OCI-LY7 (cell line): ENCODE measurements at places on chromosomes 11 and 22.

- no peak for DNase-seq
Measured at GRCh38 chr11:94457118-94458029, 36.3 kb downstream of the MRE11 start.

DNA sequence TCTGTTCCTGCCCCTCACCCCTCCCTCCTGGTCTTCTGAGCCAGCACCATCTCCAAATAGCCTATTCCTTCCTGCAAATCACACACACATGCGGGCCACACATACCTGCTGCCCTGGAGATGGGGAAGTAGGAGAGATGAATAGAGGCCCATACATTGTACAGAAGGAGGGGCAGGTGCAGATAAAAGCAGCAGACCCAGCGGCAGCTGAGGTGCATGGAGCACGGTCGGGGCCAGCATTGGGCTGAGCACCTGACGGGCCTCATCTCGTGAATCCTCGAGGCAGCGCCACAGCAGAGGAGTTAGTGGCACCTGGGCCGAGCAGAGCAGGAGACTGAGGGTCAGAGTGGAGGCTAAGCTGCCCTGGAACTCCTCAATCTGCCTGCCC is 941.8 kb downstream of the BRD1 start:
- DNase-seq: no peak

DNA sequence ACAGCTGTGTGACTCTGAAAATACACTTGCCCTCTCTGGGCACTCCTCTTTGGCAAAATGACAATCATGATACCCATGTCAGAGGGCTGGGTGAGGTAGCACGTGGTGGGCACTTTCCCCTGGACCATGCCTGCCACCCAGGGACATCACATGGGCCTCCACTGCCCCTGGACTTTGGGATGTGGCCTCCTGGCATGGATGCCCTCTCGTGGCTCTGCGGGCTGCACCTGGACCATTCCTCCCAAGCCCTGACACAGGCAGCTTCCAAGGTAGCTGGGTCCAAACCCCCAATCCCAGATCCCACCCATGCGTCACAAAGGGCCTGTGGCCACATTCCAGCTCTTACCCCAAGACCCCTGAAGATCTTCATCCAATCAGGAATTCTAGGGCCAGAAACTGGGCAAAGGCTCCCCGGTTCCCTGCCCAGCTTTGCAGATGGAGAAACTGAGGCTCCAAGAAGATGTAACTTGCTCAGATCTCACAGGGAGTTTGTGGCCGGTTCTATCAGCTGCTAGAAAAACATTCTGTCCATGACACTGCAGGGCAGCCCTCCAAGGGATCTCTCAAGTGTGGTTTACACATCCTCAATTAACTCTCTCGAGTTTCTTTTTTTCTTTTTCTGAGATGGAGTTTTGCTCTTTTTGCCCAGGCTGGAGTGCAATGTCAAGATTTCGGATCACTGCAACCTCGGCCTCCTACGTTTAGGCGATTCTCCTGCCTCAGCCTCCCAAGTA is 35.4 kb upstream of the CYB5R3 start:
- no peak for DNase-seq

DNA sequence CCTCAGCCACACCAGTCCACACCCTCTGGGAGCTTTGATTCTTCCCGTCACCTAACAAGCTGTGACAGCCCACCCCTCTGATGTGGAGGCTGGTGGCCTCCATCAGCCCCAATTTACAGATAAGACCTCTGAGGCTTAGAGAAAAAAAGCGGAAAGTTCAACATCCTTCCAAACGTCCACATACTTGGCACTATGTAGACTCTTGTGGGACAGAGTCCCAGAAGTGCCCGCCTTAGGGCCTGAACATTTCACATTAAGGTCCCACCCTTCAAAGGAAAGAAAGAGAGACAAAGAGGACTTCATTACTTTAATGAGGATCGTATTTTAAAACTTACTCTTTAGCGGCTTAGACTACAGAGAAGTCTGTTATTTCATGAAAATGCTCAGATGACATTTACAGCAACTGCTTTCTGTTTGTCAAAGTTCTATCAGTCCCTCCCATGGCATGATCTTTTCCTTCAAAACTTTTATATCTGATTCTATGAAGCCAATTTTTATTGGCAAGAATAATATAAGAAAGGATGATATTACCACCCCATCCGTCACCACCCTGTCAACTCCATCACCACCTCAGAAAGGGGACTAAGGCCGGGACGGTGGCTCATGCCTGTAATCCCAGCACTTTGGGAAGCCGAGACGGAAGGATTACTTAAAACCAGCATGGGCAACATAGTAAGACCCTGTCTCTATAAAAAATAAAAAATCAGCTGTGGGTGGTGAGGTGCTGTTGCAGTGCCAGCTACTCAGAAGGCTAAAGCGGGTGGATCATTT is 15.7 kb upstream of the SCGB1A1 start:
- DNase-seq: no peak

DNA sequence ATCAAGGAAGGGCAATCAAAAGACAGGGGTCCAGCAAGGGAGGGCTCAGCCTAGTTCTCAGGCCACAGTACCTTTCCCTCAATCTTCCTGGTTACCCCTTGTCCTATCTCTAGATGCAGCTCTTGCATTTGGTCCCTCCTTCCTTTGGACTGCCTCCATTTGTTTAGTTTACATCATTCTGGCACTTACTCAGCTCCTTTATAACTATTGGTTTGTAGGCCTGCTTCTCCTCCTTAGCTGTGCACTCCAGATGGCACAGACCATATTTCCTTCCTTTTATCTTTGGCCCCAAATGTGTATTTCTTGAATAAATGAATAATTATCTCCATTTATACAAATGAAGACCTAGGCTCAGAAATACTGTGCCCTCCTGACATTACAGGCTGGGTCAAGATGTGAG is 92.3 kb upstream of the AMOTL1 start:
- no peak for DNase-seq

DNA sequence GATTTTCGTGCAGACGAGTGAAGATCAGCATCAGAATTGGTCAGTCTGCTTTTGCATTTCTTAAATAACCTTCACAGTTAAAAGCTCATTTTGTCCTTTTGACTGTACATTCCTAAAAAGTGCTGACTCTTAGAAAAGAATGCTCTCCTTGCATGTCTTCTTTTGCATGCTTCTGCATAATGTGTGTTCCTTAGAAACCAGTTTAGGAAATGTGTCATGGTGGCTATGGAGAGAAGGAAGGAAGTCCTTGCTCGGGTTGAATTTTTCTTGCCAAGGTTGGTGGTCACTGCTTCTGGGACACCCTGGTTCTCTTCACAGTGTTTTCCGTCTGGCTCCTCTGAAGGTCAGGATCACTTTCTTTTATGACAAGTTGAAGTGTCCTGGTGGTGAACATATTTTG is 6.8 kb downstream of the AP2A2 start:
- no peak for DNase-seq

- no peak for DNase-seq
Measured at GRCh38 chr11:114066046-114066648, 6.6 kb downstream of the ZBTB16 start.

DNA sequence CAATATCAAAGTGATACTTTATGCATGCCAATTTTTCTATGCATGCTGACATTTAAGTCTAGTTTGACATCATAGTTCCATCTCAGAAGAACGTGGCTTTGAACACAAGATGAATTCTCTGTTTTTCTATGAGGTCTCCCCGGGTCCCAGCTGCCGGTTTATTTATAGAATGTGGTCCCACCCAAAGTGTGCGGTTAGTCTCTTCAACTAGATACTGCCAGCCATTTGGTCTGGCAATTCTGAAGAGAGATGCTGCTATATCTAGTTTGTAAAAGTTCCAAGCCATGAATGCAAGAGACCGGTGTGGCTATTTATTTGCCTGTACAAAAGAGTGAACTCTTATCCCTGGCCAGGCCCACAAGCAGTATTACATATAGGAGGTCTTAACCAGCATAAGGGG is 9.2 kb downstream of the OR5A2 start:
- no peak for DNase-seq

GRCh38 chr11:2945031-2945756 is 16.0 kb upstream of the PHLDA2 start:
- DNase-seq: no peak

DNA sequence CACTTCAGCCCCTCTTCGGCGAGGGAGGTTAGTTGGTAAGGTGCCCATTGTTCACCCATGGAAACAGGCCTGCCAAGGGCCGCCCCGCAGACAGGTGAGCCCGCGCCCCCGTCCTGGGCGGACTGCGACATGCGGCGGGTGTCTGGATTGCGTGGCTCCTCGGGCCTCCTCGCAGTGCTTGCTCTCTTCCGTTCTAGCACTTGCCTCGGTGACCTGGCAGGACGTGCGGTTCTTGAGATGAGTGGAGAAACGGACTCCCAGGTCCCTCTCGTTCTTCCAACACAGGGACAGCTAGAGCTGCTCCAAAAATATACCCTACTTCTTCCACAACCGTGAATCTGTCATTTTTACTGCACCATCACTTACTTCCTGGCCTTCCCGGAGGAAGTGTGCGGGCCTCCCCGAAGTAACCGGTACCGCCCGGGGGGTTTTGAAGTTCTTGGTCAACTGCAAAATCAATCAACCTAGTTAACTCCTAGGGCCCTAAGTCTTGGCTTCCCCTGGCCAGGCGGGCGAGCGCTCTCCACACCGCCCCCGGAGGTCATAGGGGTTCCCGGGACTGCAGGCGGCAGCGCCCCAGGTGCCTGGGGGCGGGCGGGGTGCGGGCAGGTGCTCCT is 745 bp upstream of the ZBTB44 start:
- DNase-seq: peak; percentile 67

GRCh38 chr11:81032906-81033305 is 1592.1 kb upstream of the TENM4 start:
- no peak for DNase-seq

- peak; percentile 86 for DNase-seq
Measured at GRCh38 chr22:50276143-50276542, 6.0 kb upstream of the MAPK11 start.

GRCh38 chr11:74754507-74755252 is 6.0 kb downstream of the RNF169 start:
- no peak for DNase-seq

DNA sequence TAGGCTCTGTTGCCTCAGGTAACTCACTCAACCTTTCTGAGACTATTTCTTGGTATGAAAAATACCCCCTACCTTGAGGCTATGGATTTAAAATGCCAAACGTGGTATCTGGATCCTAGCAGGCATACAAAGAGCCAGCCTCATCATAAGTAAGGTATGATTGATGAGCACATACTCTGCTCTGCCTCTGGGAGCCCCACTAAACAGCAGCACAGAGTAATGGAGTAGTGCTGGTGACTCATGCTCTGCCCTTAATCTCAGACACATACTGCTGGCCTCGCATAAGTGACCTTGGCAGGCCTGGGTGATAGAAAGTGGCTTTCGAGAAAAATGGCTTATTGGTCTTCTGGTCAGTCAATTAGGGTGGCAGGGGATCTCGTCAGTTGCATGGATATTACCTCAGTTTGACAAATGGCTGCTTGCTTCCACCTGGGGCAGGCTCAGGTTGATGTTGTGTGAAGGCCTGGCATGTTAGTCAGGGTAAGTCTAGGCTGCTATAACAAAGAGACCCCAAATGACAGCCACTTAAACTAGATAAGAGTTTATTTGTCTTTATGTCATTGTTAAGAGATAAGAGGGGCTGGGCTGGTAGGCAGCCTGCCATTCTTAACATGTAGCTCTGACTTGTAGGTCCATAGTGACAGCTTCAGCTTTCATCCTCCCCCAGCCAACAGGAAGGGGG is 15.2 kb upstream of the SLC6A5 start:
- DNase-seq: no peak

DNA sequence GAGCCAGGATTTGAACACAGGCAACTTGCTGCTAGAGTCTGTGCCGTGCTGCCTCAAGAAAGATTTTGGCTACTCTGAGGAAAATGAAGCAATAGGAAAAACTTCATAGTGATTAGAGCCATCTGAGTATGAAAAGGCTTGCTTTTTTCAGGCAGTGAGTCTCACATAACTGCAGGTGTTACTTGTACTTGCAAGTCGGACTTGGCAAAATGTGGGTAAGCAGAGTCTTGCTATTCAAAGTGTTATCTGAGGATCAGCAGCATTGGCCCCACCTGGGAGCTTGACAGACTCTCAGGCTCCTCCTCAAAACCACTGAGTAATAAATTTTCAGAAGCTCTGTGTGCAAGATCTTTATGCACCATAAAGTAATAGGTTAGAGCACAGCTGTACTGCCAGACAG is 18.1 kb downstream of the RNF141 start:
- no peak for DNase-seq

DNA sequence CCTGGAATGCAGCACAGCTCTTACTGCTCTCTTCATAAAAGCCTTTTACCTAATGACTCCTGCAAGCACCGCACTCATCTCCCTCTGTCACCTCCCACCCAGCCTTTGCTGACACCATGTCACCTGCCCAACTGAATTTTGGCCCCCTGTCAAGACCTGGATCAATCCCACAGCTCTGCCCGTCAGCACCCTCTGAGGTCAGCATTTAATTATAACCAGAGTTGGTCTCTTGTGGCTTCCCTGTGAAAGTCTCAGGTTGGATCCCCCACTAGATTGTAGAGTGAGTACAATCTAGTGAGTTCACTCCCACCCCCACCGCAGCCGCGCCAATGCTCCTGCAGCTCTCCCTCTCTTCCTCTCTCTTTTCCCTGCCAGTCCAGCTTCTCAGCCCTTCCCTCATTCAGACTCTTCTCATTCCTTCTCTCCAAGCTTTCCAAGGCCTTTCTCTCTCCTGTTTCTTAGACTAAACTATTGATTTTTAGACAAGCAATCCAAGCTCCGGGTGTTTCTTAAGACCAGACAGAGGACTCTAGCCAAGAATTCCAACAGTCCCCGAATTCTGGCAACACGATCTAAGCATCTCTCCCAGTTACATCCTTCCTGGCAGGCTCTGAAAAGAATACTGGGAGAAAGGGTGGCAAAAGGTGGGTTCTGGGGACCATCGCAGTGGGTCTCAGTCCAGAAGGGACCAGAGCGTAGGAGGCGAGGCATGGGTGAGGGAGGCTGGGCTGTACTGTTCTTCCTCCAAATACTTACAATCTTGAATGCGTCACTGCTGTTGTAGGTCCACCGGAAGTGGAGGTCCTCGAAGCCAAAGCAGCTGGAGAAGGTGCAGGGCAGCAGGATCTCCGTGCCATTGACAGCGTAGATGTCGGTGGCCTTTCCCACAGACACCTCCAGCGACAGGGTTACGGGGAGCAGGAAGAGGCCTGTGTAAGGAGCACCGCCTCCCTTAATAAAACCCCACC is 8.0 kb downstream of the SCN4B start:
- no peak for DNase-seq

- DNase-seq: no peak
Measured at GRCh38 chr11:106086135-106086534, 8.7 kb downstream of the AASDHPPT start.

DNA sequence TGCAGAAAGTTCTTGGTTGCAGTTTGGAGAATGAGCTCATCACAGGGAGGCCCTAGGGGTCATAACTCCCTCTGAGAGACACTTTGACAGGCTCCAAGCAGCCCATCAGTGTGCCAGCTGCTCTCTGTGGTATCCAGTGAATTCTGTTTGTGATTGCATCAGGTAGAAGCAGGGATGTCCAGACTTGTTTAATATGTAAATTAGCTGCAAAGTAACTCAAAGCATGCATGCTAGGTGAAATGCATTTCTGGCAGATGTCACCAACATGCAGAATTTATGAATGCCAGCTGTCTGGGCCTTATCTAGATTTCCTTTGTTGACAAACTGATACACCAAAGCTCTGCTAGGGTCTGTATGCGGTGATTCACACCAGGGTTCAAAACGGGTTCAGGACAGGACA is 123.6 kb upstream of the MTNR1B start:
- no peak for DNase-seq

- no peak for DNase-seq
Measured at GRCh38 chr11:26142891-26143290, 189.0 kb upstream of the ANO3 start.
